T-helper 1 cell (primary cell): ENCODE measurements at places on chromosomes 6 and 20.

DNA sequence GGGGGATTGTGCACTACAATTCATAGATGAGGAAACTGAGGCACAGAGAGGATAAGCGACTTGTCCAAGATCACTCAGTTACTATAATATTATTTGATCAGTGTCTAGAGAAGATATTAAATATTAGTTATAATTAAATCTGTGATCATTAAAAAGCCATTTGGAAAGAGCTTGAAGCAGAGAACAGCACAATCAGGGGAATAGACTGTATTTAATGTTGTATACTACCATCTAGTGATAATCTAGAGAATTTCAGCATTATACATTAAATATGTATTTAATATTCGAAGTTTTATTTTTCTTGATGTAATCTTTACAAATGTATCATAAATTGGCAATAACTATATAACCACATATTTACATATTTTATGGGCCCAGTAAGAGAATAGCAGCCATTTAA is 20.1 kb upstream of the MTCL3 start:
- DNase-seq, result no peak

- no peak for DNase-seq
These were observed 10.4 kb downstream of the CD83 start for GRCh38 chr6:14128012-14128411.

DNA sequence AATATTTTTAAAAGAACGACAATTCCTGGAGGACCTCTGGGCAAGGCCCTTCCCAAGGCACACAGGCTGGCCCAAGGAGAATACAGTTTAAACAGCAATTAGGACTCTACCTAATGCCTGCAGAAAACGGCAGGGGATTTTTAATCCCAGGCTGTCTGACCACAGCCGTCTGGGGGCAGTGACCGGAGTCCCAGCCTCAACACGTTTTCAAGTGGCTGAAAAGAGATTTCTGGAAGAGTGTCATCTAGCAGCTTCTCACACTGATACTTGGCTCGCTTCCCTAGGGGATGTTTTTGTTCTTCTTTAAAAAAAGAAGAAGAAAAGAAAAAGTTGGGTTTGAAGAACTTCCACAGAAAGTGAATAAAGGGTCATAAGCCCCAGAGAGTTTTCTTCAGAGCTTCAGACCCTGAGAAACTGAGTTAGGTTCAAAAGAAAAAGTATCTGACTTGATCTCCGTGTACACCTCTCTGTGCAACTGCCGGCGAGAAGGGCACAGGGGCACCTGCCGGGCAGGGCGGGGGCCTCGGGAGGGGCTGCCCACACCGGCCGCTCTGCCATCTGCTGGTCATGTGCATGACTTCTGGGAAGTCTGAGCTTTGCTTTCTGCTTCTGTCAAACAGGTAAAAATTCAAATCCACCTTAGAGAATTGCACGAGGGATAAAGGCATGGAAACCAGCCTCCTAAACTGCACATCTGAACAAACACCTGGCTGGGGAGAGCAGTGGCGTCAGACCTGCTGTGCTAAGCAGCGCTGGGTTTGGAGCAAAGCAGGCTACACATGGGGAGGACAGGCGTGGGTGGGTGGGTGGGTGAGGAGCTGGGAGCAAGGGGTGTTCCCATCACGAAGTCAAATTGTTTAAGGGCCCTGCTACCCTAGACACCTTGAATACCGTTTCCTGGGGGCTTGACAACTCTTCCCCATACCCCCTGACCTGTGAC is 33.0 kb downstream of the RRBP1 start:
- DNase-seq, result no peak

DNA sequence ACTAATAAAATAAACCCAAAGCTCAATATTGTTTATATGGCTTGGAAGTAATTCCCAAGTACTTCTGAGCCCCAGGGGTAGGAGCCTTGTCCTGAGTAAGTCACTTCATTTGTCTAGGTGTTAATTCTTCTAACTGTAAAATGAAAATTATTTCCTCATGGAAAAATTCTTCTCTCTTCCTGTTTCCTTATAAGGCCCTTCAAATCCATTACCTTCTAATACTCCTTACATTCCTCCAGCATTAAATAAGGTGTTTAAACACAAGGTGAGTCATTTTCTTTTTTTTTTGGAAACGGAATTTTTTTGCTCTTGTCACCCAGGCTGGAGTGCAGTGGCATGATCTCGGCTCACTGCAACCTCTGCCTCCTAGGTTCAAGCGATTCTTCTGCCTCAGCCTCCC is 41.9 kb downstream of the PRR18 start:
- no peak for DNase-seq

- DNase-seq, result no peak
These were observed 1.9 kb downstream of the PNLDC1 start for GRCh38 chr6:159801935-159802334.

- DNase-seq, result no peak
These were observed 45.8 kb downstream of the TM9SF4 start for GRCh38 chr20:32155017-32155981.

DNA sequence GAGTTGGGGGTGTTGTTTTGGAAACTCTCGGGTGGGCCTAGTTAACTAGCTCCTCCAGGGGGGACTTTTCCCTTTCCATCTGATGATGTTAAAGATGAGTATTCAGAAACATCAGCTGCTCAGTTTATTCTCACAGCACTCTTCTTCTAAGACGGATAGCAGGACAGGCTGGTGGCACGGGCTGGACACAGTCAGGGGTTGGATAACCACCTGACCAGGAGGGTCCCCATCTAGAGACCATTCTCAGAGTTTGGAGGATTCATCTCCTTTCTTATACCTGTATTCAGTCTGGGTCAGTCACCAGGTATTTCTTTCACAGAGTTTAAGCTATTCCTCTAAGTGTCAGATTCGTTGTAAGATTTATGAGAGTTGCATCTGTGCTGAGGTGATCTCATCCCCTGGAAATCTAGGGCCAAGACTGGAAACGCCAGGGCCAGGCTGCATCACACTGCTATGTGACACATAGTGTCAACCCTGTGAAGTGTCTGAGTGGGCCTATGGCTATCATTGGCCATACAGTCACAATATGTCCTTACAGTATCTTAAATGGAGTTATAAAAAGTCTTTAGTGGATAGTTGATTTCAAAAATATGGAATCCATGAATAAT is 111.7 kb downstream of the FAM50B start:
- DNase-seq, result no peak

DNA sequence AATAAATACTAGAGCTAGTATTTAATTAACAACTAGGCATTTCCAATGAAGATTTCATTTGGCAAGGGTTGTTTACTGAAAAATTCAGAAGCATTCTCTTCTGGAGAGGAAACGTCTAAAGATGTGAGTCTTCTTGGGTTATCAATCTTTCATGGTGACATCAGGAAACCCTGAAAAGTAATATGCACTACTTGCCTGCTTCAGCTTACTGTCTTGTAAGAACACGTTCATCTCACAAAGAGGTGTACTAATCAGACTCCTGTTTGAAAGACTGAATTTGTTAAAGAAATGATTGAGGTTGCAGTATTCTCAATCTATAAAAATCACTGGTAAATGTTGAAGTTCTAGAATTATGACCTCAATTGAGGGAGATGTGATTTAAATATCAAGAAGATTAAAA is 16.9 kb downstream of the PLEKHG1 start:
- DNase-seq, result no peak

- no peak for DNase-seq
These were observed 40.8 kb downstream of the NT5E start for GRCh38 chr6:85490516-85491248.

DNA sequence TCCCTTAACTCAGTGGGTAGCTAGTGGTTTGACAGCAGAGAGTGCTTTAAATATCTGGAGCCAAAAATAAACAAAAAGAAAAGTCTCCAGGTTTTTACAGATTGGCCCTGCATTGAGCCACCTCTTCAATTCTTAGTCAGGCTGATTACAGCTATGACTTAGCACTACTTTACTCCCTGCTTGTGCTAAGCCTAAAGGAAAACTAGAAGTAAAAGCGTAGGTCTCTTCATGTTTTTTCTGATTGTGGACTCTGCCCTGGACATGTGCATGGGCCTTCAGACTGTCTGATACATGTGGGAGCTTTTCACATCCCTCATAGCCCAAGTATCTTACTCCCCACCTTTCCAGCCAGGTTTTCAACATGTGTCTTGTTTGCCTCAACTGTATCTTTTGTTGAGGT is 33.3 kb downstream of the KPNA5 start:
- DNase-seq, result no peak

DNA sequence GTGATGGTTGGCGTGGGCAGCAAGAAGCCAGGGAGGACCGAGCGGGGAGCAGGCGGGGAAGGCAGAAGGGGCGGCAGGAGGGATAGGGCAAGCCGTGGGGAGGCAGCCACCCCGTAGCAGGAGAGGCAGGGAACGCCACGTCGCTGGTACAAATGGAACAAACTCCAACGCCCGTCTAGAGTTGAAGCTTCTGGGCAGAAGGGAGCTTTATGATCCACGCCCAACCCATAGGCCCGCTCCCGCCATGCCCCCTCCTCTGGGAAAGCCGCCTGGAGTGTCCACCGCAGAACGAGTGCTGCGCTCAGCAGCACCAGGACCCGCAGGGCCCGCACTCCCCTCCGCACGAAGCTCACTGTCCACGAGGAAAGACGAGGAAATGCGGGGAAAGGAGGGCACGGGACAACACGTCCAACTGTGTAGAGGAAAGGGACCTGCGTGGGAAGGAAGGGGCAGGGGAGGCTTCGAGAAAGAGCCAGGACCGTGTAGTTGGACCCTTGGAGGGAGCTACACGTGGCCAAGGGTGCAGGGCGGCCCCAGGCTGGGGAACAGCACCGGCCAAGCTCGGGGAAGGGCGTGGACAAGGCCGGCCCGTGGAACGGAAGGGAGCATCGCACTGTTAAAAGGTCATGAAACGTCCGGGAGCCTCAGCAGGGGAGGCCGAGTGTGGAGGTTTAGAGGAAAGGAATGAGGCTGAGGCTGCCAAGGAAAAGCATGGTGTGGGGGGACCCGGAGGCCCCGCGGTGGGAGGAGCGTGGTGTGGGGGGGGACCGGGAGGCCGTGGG is 204.0 kb downstream of the DLL1 start:
- peak; percentile 17 for DNase-seq

DNA sequence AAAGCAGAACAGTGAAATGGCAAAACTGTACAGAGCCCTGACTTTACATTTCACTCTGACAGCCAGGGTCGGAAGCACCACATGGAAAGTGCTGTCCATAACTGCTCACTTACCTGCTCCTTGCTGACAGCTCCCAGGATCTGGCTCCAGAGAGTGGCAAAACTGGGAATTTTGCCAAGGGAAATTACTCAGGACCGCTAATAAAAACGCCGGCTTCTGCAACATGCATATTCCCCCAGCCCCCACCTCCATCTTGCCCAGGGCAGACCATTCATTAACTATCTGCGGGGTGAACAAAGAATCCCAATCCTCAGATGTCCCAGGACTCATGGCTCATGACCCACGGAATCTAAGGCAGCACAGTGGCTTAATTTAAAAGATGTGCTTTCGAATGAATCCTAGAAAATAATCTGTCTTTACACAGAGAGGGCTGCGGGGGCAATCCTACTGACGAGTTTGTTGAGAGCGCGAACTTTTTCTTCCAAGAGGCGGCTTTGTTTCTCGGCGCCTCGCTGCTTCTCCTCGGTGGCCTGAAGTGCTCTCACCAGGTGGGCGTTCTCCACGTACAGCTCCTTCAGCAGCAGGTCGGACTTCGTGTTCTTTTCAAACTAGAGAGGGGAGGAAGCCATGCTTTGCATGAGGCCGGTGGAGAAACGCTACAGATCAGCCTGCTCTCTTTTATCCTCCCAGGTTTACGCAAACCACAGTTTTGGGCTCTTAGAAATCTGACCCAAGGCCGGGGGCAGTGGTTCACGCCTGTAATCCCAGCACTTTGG is 45.8 kb downstream of the GINS1 start:
- DNase-seq, result no peak

DNA sequence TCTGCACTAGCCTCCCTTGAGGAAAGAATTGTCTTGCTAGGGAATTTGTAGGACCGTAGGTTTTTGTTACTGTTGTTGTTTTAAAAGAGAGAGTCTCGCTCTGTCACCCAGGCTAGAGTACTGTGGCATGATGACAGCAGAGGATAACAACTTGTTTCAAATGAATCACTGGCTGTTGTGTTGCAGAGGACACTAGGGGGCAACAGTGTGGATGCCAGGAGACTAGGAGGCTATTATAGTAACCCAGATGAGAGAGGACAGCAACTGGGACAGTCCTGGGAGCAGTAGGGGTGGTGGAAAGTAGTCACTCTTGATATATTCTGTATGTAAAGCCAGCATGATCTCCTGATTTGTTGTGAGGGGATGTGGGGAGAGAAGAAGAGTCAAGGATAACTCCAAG is 41.8 kb upstream of the LAMA4 start:
- DNase-seq, result no peak

- no peak for DNase-seq
These were observed 269.7 kb downstream of the PRL start for GRCh38 chr6:22027040-22027725.

- DNase-seq, result no peak
These were observed 119.5 kb downstream of the PHACTR3 start for GRCh38 chr20:59723607-59724456.

DNA sequence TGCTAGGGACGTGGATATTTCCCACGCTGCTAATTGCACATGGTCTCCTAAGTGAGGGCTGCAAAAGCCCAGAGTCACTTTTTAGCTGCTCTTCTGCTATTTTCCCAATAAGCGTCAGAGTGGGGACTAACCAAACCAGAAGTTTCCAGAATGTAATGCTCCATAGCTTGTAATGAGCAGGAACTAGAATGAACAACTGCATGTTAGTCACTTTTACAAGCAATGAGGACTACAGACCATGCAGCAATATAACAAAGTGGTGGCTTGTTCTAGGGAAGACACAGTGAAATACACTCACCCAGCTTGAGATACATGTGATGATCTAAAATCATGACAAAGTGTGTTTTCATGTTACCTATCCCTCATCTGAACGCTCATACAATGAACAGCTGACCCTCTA is 314.1 kb upstream of the SGK1 start:
- DNase-seq, result no peak

DNA sequence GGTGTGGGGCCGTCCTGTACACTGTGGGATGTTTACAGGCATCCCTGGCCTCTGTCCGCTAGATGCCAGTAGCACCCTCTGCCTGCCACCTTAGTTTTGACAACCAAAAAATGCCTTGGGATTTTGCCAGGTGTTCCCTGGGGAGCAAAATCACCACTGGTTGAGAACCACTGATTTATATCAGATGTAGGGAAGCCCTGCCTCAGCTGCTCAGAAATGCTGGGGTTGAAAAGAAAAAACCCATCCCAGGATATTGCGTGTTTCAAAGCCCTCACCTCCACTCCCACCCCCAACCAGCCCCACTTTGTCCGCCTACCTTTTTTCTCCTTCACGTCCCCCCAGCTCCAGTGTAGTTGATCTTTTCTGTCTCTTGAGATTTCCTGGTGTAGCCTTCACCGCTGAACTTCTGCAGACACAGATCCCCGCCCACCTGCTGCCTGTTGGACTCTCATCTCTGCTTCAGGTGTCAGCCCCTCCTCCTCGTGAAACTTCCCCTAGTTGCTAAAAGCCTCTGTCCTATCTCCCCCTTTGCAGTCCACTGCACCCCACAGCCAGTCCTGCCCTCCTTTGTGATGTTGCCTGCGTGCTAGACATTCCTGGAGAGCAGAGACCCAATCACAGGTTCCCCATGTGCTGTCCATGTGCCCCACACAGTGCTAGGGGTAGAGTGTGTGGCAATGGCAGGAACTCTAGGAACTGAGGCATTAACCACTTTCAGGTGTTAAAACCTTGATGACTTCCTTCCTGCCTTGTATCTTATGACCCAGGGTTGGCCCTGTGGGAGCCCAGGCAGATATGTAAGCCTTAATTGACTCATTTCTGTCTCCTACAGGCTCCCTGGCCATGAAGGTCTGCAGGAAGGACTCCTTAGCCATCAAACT is 98.9 kb downstream of the TBC1D7 start:
- no peak for DNase-seq

- no peak for DNase-seq
These were observed 13.6 kb downstream of the POU3F2 start for GRCh38 chr6:98847779-98848538.
